ENCODE measurements at places on chromosomes 3 and 15.

DNA sequence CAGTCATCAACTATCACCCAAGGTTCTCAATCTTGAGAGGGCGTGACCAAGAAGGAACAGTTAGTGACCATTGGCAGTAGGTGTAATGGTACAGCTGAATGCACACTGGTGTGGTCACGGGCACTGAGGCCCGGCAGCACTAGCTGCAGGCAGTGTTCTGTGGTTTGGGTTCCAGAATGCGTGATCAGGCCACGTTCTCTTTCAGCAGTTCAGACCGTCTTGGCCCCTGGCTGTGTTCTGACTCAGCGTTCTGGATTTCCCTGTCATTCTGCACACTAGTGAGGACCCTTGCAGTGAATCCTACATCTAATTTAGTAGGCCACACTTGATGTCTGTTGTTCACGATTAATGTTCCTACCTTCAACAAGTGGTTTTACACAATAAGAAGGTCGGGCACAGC, 220.5 kb upstream of the SLCO3A1 start:
- DNase-seq, result no peak

- no peak for DNase-seq
Measured at GRCh38 chr15:33699691-33700447, 268.4 kb upstream of the CHRM5 start.

GRCh38 chr15:59260090-59260489, 53.4 kb downstream of the LDHAL6B start:
- peak; percentile 96 for DNase-seq

- DNase-seq, result no peak
Measured at GRCh38 chr3:14298442-14298841, 104.0 kb upstream of the SLC6A6 start.

DNA sequence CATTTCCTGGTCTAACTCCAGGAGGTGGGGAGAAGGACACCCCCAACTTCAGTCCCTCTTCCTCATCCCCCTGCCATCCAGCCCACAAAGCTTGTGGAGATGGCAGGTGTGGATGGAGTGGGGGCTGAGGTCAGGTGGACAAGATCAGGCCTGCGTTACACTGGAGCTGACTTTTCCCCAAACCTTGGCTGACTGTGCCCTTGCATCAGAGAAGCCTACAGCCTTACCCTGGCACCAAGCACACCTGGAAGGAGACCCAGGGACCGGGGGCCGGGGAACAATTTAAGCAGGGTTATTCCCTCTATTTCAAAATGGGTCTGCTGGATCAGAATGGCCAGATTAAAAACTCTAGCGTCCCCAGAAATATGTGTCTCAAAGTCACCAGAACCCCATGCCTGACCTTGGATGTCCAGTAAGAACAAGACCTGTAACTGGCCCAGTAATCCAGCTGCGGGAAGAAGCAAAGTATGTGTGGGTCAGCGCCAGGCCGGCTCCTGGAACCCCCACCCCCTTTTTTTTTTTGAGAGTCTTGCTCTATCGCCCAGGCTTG, 14.4 kb downstream of the TNK2 start:
- DNase-seq, result no peak

- DNase-seq, result no peak
Measured at GRCh38 chr3:135127946-135128470, 332.9 kb downstream of the EPHB1 start.

- DNase-seq, result no peak
Measured at GRCh38 chr3:52072020-52072419, 15.6 kb upstream of the DUSP7 start.
